Activated T-helper 17 cell treated with anti-CD3 and anti-CD28 coated beads, Interleukin-2, amount 50 U/mL, for 72 hours (primary cell): ENCODE measurements at places on chromosomes 5 and 9.

- ATAC-seq = no peak
Measured at GRCh38 chr5:110815916-110816605, 77.3 kb downstream of the SLC25A46 start.

DNA sequence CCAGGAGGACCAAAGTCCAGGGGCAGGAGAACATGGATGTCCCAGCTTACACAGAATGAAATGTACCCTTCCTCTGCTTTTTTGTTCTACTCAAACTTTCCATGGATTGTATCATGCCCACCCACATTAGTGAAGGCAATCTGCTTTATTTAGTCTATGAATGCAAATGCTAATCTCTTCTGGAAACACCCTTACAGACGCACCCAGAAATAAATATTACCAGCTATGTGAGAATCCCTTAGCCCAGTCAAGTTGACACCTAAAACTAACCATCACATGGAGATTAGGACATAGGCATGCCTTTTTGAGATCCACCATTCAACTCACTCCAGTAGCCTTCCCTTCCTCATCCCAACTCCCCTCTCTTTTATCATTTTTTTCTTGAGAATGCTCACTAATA, 6.1 kb upstream of the SPTLC1 start:
- no peak for ATAC-seq

- ATAC-seq = no peak
Measured at GRCh38 chr5:149475777-149476176, 75.5 kb downstream of the CSNK1A1 start.

DNA sequence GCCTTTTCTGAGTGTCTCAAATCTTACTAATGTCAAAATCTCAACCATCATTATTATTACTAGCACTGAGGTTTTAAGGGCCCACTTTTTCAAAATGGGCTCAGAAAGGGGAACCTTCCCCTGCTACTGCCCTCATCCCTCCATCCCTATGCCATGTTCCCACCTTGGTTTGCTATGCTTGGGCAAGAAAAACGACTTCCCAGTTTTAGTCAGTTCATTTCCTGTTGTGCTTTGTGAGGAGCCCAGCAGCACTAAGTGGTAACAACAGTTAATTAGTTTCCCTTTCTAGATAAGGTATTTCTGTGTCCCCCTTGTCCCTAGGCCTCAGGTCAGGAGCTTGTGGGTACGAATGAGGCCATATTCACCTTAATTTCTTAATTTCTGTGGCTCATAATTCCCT, 595.2 kb downstream of the RAB3C start:
- ATAC-seq = no peak

DNA sequence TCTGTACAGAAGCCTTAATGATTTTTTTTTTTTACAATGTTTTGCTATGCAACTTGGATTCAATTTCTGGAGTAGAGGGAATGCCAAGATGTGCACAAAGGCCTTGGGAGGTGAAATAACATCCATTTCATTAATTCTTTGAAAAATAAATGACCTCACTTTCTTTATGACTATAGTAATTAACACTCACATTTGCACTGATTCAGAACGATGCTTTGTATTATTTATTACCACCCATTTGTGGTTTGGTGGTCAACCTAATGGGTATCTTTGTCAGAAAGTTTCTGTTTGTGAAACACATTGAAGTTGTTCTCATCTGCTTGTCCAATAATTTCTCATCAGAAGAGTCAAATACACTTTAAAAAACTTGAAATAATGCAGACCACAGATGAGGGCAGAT, 169.3 kb downstream of the NTRK2 start:
- no peak for ATAC-seq

- ATAC-seq = no peak
Measured at GRCh38 chr9:37944671-37945481, 40.9 kb upstream of the SLC25A51 start.

DNA sequence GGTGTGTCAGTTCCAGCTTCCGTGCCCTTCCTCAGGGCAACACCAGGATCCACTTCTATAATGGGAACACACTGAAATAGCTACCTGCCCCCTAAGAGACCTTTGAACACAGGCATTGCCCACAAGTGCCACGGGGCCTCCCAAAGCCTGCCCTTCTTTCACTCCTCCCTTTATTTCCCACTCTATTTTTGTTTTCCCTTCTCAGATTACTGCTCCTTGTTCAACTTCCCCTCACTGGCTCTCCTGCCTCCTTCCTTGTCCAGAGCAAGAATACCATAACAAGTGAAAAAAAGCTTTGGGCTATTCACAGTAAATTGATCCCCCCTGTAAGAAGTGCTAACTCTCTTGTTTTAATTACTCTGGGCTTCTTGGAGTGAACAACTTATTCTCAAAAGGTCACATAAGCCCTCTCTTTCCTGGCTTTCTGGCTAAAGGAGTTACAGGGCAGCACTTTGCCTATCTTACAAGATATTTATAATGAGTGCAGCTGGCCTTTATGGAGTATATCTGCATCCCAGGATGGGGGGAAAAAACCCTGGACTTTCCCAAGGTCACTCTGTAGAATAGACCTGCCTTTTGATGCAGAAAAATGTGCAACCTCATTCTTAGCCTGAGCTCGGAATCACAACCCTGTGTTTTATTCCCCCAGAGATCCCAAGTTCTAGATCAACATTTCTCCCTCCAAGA, 11.3 kb downstream of the CTXN3 start:
- ATAC-seq = no peak

- ATAC-seq = no peak
Measured at GRCh38 chr5:37615184-37615583, 224.7 kb downstream of the GDNF start.

DNA sequence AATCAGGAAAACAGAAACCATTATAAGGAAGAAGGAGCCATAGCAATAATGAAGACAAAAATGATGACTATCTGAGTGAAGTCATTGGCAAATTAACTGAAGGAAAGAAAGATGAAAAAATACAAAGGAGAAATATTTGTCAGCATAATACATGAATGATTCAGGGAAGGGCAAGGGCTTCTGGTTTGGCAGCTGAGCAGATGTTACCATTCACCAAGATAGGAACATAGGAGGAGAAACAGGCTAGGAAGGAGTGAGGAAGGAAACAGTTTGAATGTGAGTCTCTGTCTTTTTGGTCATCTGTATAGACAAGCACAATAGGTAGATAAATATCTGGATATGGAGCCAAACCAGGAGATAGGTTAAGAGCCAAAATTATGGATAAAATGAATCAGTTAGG, 296.0 kb downstream of the ISL1 start:
- ATAC-seq = no peak

GRCh38 chr5:55304584-55304983, 2.9 kb downstream of the DHX29 start:
- ATAC-seq = no peak

DNA sequence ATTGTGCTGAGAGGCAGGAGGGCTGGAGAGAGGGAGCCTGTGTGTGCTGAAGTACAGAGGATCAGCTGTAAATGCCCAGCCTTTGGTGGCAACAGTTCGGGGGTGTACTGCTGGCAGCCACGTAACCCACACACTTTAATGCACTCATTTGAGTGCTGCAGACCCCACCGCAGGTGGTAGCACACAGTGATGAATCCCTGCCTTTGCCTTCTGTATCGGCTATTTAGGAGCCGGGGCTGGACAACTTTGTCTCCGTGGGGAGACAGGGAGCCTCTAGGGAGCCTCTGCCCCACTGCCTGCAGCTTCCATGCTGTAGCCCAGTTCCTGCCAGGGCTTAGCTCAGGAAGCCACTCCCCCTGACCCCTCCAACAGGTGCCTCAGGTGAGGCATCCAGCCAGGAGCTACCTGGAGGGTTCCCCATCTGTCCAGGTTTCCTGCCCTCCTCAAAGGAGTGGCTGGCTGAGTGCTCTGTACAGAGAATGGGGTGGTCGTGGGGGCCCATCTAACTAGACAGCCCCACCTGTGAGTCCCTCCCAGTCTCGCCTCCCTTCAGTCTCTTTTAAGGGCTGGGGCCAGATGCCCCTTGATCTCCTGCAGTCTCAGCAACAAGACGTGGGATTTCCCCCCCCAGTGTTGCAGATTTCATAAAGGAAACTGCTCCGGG, 44.5 kb downstream of the SECISBP2 start:
- ATAC-seq = no peak

- no peak for ATAC-seq
Measured at GRCh38 chr5:6910950-6911349, 197.7 kb downstream of the TENT4A start.

DNA sequence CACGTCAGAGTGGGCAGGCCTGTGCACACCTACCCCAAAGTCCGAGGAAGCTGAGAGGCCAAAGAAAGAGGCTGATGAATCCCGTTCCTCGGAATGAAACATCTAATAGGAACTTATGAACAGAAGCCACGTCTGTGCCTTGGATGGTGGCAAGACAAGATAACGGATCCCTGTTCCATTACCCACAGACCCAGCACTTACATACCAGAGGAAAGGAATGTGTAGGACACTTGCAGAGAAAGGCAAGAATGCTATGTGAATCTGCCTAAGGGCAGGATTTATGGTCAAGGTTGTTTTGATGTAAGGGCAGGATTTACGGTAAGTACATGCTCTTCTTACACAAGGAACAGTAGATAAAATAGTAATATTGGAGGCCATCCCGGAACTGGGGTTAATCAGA, 93.2 kb downstream of the WDR41 start:
- no peak for ATAC-seq
